Stimulated activated CD4-positive, alpha-beta T cell treated with anti-CD3 and anti-CD28 coated beads, Interleukin-1b, Interleukin-23, amount 100 ng/mL, for 1 hour (primary cell): ENCODE measurements at places on chromosomes 12 and 14.
A peak's percentile ranks its signal among the peaks of the same experiment; 100 is the strongest.

- no peak for DNase-seq
Measured at GRCh38 chr12:46559311-46559710, 186.7 kb upstream of the SLC38A2 start.

- DNase-seq = no peak
Measured at GRCh38 chr14:38616959-38617358, 361.1 kb upstream of the CLEC14A start.

GRCh38 chr12:92216092-92216491 is 70.4 kb upstream of the BTG1 start:
- DNase-seq = no peak

DNA sequence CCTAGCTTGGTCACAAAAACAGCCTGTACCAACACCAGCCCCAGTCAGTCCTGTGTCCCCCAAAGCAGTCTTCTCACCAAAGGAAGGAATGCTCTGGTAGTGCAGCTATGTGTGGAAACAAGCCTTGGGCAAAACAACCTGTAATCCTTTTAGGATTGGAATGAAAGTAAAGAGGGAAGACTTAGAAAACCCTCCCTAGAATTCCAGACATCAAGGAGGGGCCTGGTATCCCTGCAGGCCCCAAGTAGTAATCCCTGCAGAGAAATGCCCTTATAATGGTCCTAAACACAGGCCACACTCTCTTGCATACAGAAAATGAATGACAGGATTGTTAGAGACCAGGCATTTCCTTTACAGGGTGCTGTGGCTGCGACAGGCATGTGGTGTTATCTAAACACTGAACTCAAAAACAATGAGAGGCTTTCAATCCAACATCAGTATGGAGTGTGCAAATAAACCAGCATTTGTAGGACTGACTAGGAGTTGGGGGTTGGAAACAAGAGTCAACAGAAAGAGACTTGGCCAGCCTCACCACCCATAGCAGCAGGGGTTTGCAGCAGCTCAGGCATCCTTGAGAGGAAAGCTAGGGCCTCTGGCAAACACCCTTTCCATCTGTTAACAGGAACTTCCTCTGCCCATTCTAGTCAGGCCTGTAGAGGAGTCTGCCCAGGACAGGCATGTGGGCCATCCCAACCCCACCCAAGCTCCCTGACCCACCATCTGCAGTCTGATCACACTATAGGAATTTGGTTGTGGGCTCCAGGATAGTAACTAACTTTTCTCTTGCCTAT is 59.1 kb downstream of the DCAF5 start:
- DNase-seq = no peak

- no peak for DNase-seq
Measured at GRCh38 chr12:18589316-18589715, 148.5 kb downstream of the PLCZ1 start.

DNA sequence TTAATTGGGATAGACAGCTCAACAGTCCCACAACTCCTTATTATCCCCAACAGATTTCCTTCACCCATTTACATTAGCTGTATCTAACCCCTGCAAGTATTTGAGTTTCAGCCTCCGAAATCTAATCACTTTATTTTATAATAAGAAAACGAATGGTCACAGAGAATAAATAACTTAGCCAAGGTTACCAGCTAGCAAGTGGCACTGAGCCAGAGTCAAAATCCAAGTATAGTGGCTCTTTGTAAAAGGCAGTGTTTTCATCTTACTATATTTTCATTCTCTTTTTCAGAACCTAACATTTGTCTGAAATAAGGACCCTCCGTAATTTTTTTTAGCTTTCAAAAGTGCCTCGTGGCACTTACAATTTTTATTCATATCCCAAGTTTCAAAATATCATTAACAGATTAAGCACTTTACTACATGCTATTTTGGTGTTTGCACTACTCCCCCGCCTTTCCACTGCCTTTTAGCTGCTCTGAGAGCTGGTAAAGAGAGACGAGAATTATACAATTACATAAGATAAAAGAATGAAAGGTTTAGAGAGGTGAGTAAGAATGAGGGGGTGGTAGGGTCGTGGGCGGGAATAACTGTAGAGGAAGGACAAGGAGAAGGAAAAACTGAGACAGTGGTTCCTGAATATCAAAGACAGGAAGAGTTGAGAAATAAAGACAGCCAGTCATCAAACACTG is 3.7 kb upstream of the USP15 start:
- peak; percentile 53 for DNase-seq

DNA sequence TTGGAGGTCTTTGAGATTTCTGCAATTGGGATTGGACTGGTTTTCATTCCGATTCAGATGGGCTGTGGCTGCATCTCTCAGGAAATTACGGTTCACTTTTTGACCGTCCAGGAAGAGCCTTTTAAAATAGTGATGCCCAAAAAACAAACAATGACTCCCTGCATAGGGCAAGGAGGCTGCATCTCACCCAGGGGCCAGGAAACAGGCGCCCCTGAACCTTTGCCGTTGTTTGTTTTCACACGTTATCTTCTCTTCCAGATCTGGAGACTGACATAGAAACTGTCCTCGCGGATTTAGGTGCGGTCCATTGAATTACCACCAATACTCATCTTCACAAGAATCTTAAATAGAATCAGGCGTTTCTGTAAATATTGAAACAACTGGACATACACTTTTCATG is 66.0 kb downstream of the FLRT2 start:
- no peak for DNase-seq

DNA sequence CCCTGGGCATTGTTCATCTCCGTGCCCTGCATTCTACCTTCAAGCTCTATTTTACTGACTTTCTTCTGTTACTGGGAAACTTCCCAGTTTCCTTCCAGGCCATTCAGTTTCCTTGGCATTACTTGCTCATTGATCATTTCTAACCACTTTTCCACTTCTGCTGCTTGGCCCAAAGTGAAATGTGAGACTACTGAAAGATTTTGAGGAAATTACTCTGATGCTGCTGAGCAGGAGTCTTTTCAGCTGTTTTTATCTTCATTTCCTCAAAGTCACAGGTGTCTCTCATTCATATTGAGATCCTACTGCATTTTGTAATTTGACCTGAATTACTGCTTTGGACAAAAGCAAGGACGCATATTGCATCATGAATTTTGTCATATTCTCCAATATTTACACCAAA is 26.4 kb upstream of the DBX2 start:
- no peak for DNase-seq
